ENCODE measurements at places on chromosomes 12 and 14.

- DNase-seq = no peak
These were observed 7.6 kb downstream of the KIF26A start for GRCh38 chr14:104145826-104146601.

GRCh38 chr14:32576088-32576795 lies 247.1 kb downstream of the AKAP6 start:
- peak; percentile 63 for DNase-seq

- DNase-seq = no peak
These were observed 397.8 kb upstream of the MIS18BP1 start for GRCh38 chr14:45650754-45651153.

GRCh38 chr12:42076976-42077375 lies 67.7 kb downstream of the GXYLT1 start:
- DNase-seq = no peak

- no peak for DNase-seq
These were observed 46.2 kb downstream of the GALNT8 start for GRCh38 chr12:4766445-4766844.

DNA sequence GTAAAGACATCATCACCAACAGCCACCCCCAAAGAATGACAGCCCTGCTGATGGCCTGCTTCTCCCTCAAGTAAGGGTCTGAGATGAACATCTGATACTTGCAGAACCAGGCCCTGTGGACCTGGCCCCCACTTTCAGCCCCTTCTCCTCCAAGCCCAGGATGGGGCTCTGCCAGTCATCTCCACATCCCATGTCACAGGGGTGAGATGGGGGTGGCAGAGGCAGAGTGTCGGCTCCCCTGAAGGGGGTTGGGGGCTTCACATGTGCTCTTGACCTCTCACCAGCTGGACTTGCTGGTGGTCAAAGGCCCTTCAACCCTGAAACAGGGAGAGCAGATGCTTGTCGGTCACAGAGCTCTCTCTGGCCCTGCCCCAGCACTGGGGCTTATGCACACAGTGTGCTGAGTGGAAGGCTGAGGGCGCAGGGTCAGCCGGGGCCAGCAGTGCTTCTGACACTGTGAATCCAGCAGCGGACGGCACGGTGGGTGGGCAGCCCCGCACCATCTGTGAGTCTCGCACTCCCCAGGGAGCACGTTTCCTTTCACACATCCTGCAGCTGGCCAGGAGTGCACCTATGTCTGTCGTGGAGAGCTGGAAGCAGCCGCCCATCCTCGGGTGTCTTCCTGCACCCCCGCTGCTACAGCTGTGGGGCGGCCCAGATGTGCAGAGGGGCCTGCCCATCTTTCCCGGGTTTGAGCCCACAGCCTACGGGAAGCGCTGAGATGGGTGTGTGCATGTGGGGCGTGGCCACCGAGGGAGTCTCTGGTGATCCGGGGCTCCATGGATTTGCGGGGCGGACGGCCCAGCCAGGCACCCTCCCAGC lies 94.3 kb downstream of the ADGRD1 start:
- DNase-seq = no peak

DNA sequence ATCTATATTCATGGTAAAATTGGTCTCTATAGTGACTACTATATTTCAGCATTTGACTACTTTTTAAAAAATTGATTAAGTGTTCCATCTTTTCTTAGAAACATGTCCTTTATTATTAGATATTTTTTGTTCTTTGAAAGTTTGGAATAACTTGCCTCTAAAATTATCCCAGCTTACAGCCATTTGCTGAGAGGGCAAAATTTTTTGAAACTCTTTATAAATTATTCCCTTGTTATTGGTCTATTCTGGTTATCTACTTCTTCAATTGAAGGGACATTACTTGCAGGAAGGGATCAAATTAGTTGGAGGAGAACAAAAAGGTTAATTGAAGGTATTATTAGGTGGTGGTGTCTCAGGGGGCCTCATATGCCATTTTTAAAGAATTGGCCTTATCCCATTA lies 184.1 kb downstream of the TTC6 start:
- no peak for DNase-seq

GRCh38 chr12:88418856-88419497 lies 161.3 kb downstream of the KITLG start:
- no peak for DNase-seq

DNA sequence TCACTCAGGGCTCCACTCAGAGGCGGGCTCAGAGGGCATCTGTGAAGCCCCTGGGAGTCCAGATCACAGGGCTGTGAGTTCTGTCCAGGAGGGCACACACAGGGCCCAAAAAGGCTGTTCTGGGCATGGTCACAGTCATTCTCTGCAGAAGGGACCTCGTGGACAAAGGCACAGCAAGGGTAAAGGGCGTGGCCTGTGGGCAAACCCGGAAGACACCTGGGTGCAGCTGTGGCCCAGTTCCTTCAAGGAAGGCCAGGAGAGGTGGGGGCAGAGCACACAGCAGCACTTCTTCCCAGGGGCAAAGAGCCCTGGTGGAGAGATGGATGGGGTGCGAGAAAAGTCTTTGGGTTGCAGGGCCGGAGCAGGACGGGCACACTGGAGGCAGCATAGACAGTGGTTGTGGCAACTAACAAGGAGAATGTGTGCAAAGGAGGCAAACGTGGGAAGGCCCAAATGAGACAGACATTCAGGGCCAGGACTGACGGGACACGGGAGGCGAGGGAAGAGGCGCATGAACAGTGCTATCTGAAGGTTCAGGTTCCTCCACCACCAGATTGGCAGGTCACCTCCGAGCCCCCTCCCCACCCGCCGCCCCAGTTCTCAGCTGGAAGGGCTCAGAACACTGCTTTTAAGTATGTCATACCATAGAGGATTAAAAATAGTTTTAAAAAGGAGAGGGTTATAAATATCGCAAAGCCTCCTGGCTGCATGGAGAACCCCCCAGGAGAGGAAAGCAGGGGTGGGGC lies 8.9 kb downstream of the CLMN start:
- no peak for DNase-seq

- no peak for DNase-seq
These were observed 10.7 kb upstream of the SNAPC1 start for GRCh38 chr14:61751475-61751989.

- DNase-seq = no peak
These were observed 291.7 kb upstream of the FAR2 start for GRCh38 chr12:28857369-28857768.

DNA sequence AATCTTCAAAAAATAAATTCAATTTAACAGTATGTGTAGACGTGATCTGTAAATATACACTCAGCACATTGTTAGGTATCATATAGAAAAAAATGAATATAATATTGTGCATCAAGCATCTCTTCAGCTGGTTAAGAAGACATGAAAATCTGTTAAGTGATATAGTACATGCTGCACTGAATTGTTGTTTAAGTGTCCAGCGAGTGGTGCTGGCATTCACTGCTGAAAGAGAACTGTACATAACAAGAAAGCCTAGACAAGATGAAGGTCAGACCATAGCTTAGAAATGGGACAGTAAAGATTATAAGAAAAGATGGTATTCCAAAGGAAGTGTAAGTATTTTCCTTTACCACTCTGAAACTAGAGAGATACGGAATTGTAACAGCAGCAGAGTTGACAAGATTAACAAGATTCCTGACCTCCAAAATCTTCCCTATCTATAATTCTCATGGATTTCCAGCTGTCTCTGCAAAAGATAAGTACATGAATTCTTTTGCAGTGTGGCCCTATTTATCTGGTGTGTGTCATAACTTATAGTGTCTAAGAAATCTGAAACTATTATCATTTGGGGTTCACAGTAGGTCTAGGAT lies 198.6 kb downstream of the FLRT2 start:
- DNase-seq = no peak

GRCh38 chr12:69679119-69679518 lies 20.0 kb downstream of the BEST3 start:
- no peak for DNase-seq

DNA sequence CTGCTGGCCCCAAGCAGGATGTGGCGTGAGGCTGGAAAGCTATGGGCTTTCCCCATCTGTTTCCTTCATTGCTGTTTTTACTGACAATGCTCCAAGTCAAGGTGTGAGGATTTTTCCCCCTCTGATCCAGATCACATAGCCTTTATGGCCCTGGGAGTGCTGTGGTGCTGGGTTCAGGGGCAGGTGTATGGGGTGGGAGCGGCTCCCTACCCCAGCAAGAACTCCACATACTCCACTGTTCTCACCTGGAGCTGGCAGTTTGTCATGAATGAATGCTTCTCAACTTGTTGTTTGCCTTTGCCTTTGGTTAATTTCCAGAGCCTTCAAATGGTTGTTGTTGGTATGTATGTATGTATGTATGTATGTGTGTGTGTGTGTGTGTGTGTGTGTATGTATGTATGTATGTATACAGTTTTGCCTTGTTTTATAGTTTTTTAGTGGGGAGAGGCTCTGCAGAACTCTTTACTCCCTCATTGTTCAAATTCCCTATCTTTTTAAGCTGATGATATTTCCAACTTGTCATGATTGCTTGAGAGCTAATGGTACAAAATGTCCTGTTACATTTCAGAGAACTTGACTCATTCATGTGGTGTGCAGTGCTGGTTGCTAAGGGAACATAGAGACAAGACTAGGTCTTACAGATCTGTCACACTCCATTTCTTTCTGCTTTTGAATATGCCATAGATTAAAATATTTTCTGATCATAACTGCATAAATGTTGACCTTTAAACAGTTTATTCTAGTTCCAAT lies 36.6 kb upstream of the ASPG start:
- DNase-seq = no peak

DNA sequence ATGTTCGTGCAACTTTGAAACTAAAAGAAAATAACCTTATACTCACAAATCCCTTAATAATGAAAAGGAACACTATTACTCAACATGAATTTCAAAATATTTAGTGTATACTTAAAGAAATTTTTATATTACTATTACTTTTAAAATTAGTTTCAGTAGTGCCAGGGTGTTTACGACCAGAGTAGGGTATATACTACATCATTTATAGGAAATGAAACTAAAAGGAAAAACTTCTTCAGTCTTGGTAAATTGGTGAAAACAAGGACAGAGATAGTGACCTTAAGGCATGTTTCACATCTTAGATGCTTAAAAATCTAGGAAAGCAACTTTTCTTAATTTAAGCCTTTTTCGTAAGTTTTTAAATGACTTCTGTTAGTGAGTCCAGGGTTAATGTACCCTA lies 4.5 kb downstream of the USP15 start:
- DNase-seq = no peak

DNA sequence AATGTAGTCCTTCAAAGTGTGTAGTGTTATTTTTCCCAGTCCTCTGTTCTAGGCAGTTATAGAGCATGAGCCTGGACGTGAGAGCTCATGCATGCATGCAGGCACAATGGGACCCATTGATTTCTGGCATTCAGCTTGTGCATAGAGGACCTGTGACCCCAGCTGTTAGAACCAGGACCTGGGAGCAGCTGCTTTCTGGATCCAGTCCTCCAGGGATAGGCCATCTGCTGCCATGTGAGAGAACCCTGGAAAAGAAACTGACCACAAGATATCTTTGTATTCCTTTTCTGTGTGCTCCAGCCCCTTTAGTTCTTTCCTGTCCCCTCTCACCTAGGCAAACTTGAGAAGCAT lies 76.9 kb downstream of the SUSD6 start:
- no peak for DNase-seq

GRCh38 chr14:61266891-61267740 lies 14.0 kb downstream of the TMEM30B start:
- DNase-seq = no peak

GRCh38 chr14:42734041-42734440 lies 1127.4 kb downstream of the LRFN5 start:
- no peak for DNase-seq

DNA sequence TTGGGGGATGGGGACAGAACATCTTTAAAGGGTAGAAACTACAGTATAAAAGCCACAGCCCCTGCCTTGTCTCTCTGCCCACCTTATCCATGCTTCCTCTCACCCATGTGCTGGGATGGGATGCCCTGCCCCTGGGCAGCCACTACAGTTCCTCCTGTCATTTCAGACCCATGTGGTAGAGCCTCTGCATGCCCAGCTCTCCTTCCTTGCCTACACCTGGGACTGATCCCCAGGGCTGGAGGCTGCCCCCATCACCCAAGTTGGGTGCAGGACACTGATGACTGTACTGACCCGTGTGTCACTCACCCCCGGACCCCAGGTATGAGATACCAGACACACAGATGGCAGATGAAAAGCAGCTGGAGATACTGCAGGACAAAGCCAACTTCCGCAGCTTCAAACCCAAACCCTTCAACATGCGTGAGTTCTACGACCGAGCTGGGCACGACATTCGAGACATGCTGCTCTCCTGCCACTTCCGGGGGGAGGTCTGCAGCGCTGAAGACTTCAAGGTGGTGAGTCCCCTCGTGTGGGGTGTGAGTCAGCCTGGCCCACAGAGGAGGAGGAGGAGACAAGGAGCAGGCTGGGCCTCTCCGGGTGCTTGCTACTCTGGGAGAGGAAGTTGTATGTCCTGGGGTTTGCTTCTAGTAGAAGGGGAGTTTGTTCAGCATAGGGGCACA lies 2.2 kb downstream of the ASIC1 start:
- no peak for DNase-seq

GRCh38 chr12:27282754-27283153 lies 38.7 kb downstream of the STK38L start:
- no peak for DNase-seq

DNA sequence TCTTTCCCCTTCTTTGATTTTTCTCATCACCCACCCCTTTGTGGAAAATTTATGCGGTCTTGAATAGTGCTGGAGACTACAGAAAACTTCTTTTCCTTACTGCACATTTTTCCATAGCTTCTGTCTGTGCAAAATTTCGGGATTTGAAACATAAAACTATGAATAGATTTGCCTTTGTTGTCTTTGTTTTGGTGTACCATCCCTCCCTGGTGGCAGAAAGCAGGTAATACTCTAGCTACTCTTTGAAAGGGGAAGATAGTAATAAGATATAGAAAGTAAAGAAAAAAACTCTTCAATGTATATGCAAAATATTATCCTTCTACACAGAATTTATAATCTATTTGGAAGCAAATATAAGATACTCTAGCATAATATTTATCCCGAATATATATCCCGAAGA lies 79.1 kb upstream of the LMO3 start:
- no peak for DNase-seq

All from NCI-H2107 (cell line).